Activated CD4-positive, alpha-beta memory T cell treated with anti-CD3 and anti-CD28 coated beads, Interleukin-2, amount 10 ng/mL, durations not matched to agents 7 days and 5 days (primary cell): ENCODE measurements at places on chromosomes 3 and 15. TPM values are rescaled to one million over a fixed set of nuclear protein-coding genes. Genes with fewer than 3 reads are reported as not detected.

GRCh38 chr3:58725326-58725853, 58.8 kb upstream of the FAM3D start:
- no peak for DNase-seq

GRCh38 chr3:64398006-64398405, 172.7 kb upstream of the PRICKLE2 start:
- no peak for DNase-seq

DNA sequence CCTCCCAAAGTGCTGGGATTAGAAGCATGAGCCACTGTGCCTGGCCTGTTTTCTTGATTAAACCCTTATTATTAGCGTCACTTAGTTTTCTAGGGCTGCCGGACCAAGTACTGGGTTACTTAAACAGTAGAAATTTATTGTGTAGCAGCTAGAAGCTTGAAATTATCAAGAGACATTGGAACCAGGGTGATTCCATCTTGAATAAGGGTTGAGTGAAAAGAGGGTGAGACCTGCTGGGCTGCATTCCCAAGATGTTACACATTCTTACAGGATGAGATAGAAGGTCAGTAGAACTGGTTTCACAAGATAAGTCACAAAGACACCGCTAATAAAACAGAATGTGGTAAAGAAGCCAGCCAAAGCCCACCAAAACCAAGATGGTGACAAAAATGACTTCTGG, 18.6 kb upstream of the FSTL1 start:
- DNase-seq = no peak

DNA sequence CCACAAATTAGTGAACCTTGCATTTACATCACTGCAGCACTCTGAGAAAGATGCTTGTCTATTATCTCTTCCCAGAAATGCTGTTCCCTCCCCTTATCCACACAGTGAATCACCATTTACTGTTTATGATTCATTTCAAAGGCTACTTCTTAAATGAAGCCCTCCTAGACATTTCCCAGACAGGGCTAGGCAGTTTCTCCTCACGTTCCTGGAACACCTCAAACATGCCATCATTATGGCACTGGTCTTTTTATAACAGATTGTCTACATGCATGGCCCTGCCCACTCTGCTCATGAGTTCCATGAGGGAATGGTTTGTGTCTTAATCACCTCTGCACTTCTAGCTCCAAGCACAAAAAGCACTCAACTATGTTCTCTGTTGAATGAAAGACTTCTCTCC, 32.2 kb upstream of the TM2D3 start:
- no peak for DNase-seq

Gene HESX1
- 0.98 TPM for total RNA-seq

Gene GRIP2
- 0.08 TPM for total RNA-seq

GRCh38 chr3:52279596-52279995, 1.1 kb upstream of the WDR82 start:
- DNase-seq = no peak
